Kidney epithelial cell (primary cell): ENCODE measurements at places on chromosomes 11 and 22.
A peak's percentile ranks its signal among the peaks of the same experiment; 100 is the strongest.

- DNase-seq: no peak
These were observed 112.1 kb downstream of the LRRC32 start for GRCh38 chr11:76558473-76558872.

DNA sequence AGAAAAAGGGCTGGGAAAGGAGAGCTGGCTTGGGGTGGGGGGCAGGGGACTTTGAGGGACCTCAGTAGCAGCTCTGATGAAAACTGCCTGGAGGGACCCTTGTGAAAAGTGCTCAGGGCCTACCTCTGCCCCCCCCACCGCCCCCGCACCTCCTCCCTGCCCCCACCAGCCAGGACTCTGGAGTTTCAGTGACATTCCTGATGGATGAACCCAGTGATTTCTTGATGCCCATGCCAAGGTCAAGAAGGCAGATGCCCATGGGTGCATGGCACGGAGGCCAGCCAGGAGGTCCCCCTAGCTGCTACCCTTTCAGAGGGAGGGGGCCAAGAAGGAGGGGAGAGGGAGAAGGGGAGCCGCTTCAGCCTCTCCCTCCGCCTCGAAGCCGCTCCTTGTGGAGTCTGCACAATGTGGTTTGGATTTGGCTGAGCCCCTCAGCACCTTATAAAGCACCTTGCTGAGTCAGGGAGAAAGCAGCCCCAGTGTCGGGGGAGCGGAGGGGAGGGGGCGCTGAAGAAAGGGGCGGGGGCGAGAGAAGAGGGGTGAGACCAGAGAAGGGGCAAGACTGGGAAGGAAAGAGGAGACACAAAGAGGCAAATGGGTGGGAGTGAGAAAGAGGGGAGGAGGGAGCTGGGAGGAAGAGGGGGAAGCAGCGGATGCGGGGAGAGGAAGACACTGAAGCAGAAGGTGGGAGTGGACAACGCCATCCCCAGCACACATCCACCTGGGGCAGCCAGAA lies 2.1 kb upstream of the CLCF1 start:
- DNase-seq: no peak

- DNase-seq: no peak
These were observed 36.0 kb downstream of the GGTLC2 start for GRCh38 chr22:22680396-22680795.

- no peak for DNase-seq
These were observed 13.0 kb upstream of the OR8A1 start for GRCh38 chr11:124556828-124557227.

- no peak for DNase-seq
These were observed 2.4 kb downstream of the LTBP3 start for GRCh38 chr11:65555693-65556231.

DNA sequence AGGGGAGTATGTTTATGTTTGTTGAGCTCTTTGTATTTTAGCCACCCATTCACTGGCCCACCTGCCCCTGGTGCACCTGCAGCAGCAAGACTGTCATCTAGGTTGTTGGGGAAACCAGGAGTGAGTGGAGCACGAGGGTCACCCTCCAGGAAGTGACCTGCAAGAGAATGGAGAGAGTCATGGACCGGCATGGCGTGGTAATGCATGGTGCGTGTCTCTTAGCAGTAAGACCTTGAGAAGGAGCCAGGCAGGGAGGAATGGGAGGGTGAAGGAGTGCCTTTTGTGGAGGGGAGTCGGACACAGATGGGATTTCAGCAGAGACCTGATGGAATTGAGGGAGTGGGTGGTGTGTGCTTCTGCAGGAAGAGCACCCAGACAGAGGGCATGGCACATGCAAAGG lies 37.9 kb downstream of the KCNQ1 start:
- DNase-seq: no peak

DNA sequence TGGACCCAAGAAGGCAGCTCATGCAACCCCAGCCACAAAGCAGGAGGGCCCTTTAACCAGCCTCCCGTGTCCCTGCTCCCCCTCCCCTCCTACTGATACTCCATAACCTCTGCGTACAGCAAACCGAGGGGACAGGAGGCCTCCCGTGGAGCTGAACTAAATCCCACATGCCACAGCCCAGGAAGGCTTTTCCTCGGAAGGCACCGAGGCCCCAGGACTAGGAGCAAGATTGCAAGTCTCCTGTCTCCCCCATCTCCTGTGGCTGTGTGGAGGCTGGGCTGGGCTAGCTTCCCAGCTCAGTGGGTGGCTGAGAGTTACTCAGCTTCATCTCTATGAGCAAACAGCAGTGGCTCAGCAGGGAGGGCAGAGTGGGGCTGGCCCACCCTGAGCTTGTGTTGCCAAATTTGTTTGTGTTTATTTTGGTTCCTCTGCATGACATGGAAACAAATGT lies 62.7 kb upstream of the NECTIN1 start:
- DNase-seq: no peak

DNA sequence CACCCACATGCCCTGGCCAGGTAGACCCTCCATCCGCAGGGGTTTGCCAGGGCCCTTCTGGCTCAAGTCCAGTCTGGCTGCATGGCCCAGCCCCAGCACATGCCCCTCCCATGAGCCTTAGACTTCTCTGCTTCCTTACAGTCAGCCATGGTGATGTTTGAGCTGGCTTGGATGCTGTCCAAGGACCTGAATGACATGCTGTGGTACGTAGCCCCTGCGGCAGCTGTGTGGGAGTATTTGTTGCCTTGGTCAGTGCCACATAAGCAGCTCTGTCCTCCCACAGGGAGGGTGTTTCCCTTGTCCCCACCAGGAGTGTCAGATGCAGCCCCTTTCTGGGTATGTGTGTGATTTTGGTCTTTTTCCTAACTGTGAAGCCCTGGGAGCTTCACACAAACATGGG lies 17.5 kb downstream of the CDC45 start:
- peak; percentile 51 for DNase-seq

DNA sequence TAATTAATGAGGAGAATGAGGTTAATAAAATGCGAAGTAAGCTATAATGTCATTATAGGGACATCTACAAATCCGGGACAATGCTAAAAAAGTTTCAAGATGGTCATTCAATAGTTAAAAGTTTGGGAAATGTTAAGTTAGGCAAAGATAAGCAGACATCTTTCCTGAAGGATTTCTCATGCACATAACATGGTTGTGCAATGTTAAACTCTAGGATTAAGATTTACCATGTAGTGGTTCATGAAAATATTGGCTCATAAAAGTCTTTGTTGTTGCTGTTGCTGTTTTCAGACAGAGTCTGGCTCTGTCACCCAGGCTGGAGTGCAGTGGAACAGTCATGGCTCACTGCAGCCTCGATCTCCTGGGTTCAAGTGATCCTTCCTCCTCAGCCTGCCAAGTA lies 751.5 kb upstream of the CCDC179 start:
- no peak for DNase-seq
